Fibroblast of pulmonary artery (primary cell): ENCODE measurements at places on chromosomes 6 and 20.
A peak's percentile ranks its signal among the peaks of the same experiment; 100 is the strongest.

DNA sequence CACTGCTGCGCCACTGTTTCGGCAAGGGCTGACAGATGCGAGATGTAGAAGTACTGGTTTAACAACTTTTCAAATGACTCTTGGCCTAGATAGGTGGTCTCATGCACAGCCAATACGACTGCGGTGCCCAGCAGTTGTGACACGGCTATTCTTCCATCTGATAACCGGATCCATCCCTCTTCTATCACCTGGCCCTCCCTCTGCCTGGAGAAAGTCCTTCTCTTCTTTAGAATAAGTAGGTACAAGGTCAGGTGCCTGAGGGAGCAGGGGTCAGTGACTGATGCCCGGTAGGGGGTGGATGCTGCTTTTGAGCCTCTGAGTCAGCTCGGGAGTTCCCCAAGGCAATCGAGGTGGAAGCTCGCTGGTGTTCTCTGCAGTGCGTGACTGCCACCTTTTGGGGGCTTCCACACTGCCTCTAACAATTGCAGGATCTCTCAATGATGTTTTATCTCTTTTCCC lies 166.8 kb upstream of the GRIK2 start:
- DNase-seq, result peak; percentile 40

GRCh38 chr20:5136096-5136495 lies 9.3 kb downstream of the CDS2 start:
- no peak for DNase-seq

DNA sequence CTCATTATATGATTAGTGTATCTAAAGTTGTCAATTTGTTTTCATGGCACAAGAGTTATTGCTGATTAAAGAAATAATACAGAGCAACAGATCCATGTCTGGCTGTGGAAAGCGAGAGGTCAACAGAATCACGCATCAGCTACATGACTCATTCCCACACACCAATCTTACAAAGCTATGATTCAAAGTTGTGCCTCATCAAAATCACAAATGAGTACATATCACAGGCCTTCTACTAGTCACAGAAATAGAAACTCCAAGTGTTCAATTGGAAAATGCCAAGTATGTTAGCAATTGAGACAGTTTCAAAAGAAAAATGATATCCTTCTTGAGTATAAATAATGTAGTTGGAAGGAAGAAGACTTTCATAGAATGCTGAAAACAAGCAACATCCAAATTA lies 57.8 kb upstream of the NKAIN2 start:
- peak; percentile 20 for DNase-seq

DNA sequence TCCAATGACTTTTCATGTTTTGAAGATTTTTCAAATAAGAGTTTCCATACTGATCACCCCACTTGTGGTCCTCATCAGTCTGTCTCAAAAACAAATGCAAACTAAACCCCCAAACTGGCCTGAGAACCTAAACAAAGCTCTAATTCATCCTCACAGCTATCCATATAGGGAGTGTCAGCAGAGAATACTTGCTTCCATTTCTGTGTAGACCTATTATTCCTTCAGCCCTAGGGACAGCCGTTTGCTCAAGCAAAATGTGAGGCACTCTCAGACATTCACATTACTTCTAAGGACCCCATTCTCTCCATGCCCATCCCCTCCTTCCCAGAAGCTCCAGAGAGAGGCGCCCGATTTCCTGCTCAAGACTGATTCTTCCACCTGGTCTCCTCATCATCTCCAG lies 24.6 kb downstream of the DNAAF9 start:
- no peak for DNase-seq

DNA sequence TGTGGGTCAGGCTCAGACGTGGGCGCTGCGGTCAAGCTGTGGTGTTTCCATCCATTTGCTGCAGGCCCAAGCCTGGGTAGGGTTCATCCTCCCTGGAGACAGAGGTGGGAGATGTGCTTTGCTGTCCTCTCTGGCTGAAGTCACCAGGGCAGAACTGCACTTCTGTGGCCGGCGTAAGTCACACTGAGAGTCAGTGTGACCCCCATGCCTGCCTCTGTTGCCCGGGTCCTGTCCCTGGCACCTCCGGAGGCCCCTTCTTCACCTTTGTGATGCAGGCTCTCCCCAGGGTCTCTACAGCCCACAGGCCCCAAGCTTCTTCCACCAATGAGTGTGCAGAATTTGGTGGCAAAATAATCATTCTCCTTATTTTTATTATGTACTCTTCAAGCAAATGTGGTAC lies 53.8 kb upstream of the DACT2 start:
- no peak for DNase-seq

DNA sequence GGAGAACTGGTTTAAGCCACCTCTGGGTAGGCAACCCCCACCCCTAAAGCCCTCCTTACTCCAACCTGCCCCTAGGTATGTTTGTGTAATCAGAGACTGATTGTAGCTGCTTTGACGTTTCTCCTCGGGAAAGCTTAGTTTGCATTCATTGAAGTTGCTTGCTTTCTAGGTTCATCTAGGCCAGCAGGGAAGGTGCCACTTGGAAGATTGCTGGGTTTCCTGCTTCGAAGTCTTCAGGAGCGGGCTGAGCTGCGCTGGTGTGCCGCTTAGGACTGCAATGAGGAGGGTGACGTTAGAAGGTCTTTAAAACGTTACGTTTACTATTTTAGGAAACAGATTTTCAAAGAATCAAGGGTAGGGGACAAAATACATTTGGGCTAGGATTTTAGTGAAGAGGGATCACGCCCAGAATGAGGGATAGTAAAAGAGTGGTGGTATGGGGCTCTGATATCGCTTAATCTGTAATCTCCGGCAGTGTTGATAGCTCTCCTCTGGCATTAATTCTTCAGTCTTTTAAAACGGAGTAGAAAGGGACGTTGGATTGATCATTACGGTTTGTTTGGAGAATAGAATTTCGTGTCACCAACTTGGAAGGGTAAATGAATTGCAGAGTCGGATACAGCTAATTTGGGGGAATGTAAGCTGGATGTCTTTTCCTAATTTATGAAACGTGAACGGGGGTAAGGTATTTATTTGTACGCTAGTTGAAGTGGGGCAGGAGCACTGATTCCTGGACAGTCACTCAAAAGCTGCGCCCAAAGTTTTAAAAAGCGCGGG lies 92.6 kb upstream of the PRDM1 start:
- DNase-seq, result no peak

DNA sequence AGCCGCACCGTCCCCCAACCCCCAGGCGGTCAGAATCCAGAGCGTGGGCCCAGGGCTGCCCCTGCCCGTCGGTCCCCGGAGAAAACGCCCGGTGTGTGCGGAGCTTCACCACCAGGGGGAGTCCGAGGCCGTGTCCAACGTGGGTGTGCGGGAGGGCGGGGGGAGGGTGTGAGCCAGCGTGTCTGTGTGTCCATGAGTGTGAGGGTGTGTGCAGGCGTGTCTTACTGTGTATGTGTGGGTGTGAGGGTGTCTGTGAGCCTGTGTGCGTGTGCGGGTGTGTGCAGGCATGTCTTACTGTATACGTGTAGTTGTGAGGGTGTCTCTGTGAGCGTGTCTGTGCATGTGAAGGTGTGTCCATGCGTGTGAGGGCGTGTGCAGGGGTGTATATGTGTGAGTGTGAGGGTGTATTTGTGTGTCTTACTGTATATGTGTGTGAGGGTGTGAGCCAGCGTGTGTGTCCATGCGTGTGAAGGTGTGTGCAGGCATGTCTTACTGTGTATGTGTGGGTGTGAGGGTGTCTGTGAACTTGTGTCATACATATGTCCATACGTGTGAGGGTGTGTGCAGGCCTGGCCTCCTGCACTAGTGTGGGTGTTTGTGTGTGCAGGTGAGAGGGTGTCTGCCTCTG lies 24.6 kb upstream of the GATA5 start:
- peak; percentile 54 for DNase-seq

- peak; percentile 91 for DNase-seq
Measured at GRCh38 chr6:2952557-2953095, 18.7 kb downstream of the SERPINB6 start.

GRCh38 chr6:1267057-1267732 lies 44.7 kb upstream of the FOXQ1 start:
- DNase-seq, result no peak

DNA sequence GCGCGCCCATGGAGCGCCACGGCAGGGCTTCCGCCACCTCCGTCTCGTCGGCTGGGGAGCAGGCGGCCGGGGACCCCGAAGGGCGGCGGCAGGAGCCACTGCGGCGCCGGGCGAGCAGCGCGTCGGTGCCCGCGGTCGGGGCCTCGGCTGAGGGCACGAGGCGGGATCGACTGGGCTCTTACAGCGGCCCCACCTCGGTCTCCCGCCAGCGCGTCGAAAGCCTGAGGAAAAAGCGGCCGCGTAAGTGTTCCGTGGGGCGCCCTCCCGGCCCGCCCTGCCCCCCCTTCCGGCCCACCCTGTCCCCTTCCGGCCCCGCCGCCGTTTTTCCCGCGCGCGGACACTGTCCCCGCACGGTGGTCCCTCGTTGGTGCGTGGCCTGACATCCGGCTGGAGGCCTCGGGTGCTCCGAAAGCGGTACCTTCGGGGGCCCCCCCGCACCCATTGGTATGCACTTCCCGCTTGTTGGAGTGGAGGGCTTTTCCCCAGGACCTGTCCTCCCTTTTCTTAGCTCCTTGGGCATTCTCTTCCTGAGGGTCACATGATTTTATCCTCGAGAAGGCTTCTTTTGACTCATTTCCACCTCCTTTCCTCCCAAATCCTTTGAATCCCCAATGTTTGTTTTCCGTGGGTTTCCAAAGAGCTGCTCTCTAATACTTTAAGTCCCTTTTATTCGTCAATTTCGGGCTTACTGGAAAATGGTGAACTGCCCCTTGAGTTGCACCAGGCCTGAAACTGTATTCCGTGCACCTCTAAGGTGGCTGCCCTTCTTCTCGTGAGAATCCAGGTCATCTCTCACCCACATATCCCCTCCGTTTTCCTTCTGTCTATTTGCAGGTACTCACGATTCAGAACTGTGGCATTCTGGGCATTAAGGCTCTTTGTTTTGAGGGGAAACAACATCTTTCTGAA lies 556 bp downstream of the PANK2 start:
- no peak for DNase-seq

GRCh38 chr6:34806738-34807453 lies 15.0 kb downstream of the BLTP3A start:
- DNase-seq, result peak; percentile 27

GRCh38 chr6:149628875-149629510 lies 19.5 kb downstream of the KATNA1 start:
- DNase-seq, result no peak

- DNase-seq, result no peak
Measured at GRCh38 chr20:45469336-45470261, at the start of gene WFDC2. Gene WFDC2 (plus strand): TSS chr20:45469753. CDS start chr20:45469782, 29 bp downstream.

GRCh38 chr20:20237093-20237959 lies 130.6 kb upstream of the INSM1 start:
- peak; percentile 47 for DNase-seq

DNA sequence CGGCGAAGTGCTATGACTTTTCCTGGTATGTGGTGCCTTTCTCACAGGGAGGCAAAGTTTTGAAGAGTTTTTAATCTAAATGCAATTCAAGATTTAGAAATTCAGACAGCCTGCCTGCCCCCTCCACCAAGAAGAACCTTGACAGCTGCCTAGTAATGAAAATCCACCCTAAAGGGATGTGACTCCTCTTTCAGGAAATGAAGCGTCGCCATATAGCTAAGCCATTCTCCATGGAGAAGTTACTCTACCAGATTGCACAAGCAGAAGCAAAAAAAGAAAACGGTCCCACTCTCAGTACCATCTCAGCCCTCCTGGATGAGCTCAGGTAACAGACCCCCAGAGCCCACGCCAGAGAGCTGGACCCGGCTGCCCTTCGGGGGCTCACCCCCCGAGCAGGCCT lies 150.1 kb downstream of the DTNBP1 start:
- no peak for DNase-seq

DNA sequence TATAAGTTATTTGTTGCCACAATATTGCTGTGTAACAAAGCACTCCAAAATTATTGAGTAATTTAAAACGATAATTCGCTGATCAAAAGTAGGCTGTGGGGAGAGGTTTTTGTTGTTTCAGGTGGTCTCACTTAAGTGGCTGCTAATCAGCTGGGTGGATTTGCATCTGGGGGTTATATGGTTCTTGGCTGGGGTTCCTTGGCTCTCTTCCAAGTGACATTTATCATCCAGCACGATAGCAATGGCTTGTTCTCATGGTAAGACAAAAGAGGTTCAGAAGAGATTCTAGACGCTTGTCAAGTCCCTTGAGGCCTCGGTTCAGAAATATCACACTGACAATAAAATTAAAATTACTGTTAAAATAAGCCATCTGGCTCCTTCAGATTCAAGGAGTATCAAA lies 1648.8 kb downstream of the GRIK2 start:
- DNase-seq, result no peak

GRCh38 chr6:147758303-147758702 lies 249.8 kb downstream of the SAMD5 start:
- DNase-seq, result no peak

GRCh38 chr6:159959165-159959975 lies 9.5 kb upstream of the IGF2R start:
- no peak for DNase-seq

DNA sequence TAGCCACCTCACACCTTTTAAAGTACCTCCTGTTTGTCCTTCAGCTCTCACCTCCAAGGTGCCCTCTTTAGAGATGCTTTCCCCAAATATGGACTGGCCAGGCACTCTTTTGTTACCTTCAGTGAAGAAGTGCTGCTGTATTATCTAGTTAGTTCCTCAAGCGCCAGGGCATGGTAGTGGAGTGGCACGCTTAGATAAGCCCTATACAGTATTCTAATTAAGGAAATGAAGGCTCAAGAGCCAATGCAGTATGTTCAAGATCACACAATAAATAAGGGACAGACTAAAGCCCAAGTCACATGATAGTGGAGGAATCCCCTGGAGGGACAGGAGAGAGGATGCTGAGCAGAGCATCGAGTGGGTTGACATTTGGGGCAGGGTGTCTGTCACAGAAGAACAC lies 28.5 kb upstream of the GFOD1 start:
- no peak for DNase-seq
